ENCODE measurements at places on chromosomes 1 and 21.
A peak's percentile ranks its signal among the peaks of the same experiment; 100 is the strongest.

- no peak for DNase-seq
Observed at GRCh38 chr1:62286786-62287224, 32.4 kb downstream of the KANK4 start.

- no peak for DNase-seq
Observed at GRCh38 chr1:15636436-15636835, 19.2 kb downstream of the DDI2 start.

- DNase-seq, result peak; percentile 25
Observed at GRCh38 chr1:228695015-228695955, 40.0 kb upstream of the RHOU start.

- DNase-seq, result peak; percentile 60
Observed at GRCh38 chr1:15100121-15100879, 53.2 kb upstream of the TMEM51 start.

DNA sequence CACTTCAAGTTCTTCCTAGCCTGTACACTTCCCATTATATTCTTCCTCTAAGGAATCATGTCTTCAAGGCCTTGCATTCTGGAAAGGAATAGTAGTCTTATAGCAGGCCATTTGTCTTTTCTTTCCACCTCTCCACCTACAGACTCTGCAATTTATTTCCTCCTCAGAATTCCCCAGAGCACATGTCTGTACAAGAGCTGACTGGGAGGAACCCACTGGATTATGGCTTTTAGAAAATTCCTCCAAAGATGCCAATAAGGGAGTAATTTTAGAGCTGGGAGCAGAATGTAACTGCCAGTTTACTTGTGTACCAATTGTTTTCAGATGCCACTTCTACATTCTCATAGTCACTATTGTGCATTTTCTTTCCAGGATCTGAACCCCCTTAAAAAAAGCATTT is 3.4 kb upstream of the PSMG1 start:
- DNase-seq, result no peak

DNA sequence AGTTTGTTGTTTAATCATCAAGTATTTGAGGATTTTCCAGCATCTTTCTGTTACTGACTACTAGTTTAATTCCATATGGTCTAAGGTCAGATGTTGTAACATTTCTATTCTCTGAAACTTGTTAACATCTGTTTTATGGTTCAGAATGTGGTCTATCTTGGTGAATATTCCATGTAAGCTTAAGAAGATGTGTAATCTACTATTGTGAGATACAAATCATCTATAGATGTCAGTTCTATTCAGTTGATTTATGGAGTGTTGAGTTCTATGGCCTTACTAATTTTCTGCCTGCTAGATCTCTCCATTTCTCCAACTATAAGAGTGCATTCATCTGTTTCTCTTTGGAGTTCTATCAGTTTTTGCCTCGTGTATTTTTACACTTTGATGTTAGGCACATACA is 31.5 kb downstream of the WARS2 start:
- no peak for DNase-seq

DNA sequence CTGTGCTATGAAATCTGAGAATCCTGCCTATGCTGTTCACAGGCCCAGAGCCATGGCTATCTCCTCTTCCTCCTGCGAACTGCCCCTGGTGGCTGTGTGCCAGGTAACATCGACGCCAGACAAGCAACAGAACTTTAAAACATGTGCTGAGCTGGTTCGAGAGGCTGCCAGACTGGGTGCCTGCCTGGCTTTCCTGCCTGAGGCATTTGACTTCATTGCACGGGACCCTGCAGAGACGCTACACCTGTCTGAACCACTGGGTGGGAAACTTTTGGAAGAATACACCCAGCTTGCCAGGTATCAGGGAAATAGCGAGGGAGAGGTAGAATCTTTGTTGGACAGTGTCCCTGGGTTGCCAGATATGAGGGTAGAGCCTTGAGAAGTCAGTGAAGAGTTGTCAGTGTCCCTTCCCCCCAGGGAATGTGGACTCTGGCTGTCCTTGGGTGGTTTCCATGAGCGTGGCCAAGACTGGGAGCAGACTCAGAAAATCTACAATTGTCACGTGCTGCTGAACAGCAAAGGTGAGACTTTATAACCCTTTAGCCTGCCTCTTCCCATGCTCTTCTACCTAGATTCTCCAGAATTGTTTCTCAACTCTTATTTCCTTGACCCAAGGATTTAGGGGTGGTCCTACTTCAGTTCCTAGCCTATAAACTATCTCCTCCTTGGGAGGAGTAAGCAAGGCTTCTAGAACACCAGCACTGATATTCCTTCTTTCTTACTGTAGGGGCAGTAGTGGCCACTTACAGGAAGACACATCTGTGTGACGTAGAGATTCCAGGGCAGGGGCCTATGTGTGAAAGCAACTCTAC is 1.4 kb downstream of the NIT1 start:
- peak; percentile 80 for DNase-seq

DNA sequence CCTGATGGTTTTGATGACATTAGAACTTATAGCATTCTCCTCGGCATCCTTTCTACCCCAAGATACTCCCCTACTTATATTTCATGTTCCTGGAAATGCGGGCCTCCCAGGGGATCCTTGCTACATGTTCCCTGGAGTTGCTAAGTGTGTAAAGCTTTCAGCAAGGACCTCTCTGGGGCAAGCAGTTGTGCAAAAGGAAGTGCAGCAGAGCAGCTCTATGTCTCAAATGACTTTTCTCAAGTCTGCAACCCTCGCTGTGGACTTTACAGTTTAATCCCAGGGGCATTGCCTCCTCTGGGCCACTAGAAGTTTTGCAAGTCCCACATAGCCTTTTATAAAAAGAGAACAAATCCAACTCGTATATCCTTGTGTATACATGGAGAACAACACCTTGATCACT is 20.8 kb upstream of the MNDA start:
- no peak for DNase-seq

- DNase-seq, result no peak
Observed at GRCh38 chr1:173749137-173749536, 34.4 kb downstream of the KLHL20 start.

- peak; percentile 87 for DNase-seq
Observed at GRCh38 chr1:22018583-22019559, 17.4 kb downstream of the CELA3A start.

GRCh38 chr1:167249702-167250101 is 29.0 kb downstream of the POU2F1 start:
- peak; percentile 55 for DNase-seq

All from activated CD4-positive, alpha-beta T cell treated with anti-CD3 and anti-CD28 coated beads, Interleukin-2, amount 50 U/mL, for 16 hours (primary cell).